Right atrium auricular region (tissue), 2 donors: ENCODE measurements at places on chromosomes 7 and 10. TPM values are rescaled to one million over a fixed set of nuclear protein-coding genes. Genes with fewer than 3 reads are reported as not detected.

The HOXA1 gene
- total RNA-seq = not detected

The UPK3B gene
- total RNA-seq = 126 TPM

The PRSS37 gene
- not detected for total RNA-seq

DNA sequence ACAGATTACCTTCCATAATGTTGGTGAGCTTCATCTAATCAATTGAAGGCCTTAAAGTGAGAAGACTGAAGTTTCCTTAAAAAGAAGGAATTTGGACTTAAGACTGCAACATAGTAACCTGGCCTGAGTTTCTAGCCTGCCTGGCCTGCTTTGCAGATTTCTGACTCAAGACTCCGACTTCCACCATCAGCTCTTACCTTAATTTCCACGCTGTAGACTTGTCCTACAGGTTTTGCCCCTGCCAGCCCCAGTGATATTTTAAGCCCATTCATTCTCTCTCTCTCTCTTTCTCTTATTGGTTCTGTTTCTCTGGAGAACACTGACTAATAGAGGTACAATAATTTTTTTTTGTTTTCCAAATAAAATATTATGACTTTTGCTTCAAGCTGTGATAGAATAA is 862.3 kb upstream of the GHITM start:
- no peak overlapping the region for H3K27ac ChIP-seq
- no peaks in the 10 kb centered on the region for H3K4me1 ChIP-seq
- DNase-seq = no peak
- H3K4me3 ChIP-seq = no peak overlapping the region

DNA sequence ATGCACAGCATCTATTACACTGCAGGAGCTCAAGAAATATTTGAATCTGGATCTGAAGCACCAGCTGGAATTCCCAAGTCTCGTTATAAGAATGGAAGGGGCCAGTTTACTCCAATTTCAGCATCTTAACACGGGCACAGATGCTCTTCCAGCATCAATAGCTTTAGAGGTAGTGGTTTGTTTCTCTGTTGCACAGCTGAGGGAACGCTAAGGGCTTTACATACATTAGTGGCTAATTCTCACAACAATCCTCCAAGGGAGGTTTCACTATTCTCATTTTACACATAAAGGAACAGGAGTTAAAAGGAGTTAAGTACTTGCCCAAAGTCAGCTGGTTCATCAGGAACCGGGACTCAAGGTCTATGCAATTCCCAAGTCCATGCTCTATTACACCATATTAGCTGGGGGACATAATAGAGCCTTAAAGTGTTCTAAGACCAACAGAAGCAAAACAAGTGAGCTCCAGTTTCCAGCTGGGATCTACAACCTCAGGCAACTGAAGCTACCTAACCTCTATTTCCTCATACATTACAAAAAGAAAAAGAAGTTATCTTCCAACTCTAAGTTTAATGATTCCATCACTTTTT is 9.9 kb downstream of the XPNPEP1 start:
- H3K27ac ChIP-seq = no peak overlapping the region
- no peak overlapping the region for H3K4me3 ChIP-seq
- no peaks in the 10 kb centered on the region for H3K27me3 ChIP-seq

GRCh38 chr10:29204070-29204800 is 84.6 kb upstream of the LYZL1 start:
- no peak overlapping the region for H3K27ac ChIP-seq
- no peaks in the 10 kb centered on the region for H3K4me1 ChIP-seq
- H3K4me3 ChIP-seq = no peak overlapping the region

DNA sequence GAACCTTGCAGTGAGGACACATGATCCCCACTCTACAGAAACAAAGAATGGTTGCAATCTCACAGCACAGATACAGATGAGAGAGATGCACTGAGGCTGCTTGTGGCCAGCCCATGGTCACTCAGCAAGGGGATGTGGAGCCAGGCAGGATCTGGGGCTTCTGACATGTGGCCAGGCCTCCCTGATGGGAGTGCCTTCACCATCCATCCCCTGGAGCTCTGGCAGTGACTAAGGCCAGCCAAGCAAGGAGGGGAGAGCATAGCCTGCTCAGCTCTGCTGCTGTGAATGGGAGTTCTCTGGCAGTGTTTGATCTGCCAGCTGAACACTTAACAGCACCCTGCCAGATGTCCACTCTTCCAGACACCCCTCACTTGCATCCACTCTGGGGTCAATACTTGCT is 19.8 kb downstream of the C10orf71 start:
- H3K36me3 ChIP-seq = peaks cover 32% of the 10 kb centered on the region
- H3K4me3 ChIP-seq = no peak overlapping the region
- DNase-seq = no peak

DNA sequence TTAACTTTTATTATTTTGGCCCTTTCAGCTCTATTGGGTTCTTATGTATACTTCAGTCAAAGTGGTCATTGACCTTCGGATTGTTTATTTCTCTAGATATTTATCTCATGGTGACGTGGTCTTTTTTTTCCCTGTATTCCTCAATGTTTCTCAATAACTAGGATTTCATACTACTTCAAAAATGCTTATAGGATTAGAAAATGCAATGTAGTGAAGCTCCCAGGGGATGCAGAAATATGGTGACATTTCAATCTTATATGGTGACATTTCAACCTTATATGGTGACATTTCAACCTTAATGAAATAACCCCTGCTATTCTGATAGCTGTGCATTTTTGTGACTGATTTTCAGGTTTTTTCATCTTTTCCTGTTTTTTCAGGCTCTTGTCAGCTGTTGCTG is 51.4 kb downstream of the CHRM2 start:
- H3K27ac ChIP-seq = no peak overlapping the region
- no peak for DNase-seq
- H3K4me1 ChIP-seq = no peaks in the 10 kb centered on the region

GRCh38 chr10:27388761-27389399 is 115.2 kb upstream of the RAB18 start:
- no peaks in the 10 kb centered on the region for H3K36me3 ChIP-seq
- no peaks in the 10 kb centered on the region for H3K4me1 ChIP-seq
- peak; percentile 64 for DNase-seq
